ENCODE measurements at places on chromosomes 2 and 18.

DNA sequence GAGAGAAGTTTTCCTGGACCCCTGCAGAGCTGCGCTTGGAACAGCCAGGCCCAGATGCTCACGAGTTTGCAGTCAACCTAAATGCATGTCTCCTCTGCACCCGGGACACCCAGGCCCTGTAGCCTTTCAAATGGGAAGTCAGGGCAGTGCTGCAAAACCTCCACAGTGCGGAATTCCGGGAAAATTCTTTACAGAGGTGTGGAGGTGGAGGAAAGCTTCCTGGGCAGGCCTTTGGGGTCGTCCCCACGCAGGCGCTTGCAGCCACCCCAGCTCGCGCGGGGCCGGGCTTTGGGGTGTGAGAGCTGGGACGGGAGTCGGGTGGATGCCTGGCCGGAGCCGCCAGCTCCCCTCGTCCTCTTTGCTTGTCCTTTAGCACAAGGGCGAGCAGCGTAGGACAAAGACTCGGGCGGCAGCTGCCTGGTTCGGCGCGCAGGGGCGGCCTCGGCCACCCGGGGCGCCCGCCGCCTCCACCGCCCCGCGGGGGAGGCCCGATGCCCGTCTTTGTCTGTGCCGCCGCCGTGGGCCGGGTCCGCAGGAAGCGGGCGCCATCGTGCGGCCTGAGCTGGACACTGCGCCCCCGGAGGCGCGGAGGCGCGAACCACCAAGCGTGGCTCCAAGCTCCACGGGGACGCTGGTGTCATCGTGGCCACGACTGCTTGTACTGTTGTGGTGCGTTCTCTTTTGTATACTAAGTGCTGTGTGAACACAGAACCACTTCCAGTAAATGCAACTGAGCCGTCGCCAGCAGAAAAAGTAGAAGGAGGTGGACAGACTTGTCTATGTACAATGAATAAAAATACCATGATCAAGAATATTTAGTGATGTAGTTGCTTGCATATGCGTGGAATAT, 28.2 kb upstream of the BCL11A start:
- DNase-seq, result peak; percentile 59

DNA sequence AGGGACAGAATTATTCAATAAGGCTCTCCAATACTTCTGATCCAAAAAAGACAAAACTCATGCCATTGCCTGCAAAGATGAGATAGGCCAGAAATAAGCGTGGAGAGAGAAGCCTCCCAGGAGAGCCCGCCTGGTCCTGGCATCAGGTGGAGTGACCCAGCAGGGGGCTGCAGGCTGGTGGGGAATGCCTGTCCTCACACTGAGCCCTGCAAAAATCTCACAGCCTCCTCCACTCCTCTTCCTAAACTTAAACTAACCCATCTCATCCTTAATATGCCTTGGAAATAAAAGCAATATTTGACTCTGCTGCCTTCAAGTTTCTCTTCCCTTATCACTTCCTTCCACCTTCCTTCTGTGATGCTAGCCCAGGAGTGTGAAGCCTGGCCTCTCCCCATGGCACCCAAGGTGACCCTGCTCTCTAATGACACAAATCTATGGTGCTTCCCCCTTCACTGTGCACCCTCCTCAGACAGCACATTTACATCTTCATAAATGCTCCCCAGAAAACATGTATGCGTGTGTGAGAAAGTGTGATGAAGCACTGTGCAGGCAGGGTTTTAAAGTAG, 218.4 kb downstream of the ANAPC1 start:
- DNase-seq, result no peak

DNA sequence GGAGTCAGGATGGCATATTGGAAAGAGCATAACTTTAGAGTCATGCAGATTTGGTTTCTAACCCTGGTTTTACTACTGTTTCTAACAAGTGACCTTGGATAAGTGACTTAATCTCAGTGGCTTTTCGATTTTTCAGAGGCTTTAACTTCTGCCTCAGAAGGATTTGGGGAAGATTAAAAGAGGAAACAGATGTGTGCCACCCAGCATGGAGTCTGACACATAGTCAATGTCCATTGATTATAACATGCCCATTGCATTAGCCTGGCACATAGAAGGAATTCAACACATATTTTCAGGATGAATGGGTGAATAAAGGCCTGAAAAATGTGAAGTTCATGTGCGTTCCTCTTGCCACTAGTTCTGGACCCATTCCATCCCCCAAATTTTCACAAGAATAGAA, 438.2 kb downstream of the EPHA4 start:
- DNase-seq, result no peak

DNA sequence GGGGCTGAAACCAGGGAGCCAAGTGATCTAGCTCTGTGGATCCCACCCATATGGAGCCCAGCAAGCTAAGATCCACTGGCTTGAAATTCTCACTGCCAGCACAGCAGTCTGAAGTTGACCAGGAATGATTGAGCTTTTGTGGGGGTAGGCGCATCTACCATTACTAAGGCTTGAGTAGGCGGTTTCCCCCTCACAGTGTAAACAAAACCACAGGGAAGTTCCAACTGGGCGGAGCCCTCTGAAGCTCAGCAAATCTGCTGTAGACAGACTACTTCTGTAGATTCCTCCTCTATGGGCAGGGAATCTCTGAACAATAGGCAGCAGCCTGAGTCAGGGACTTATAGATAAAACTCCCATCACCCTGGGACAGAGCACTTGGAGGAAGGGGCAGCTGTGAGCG, 96.7 kb downstream of the CCDC148 start:
- DNase-seq, result no peak

GRCh38 chr2:157932480-157933159, 56.5 kb upstream of the ACVR1 start:
- no peak for DNase-seq

DNA sequence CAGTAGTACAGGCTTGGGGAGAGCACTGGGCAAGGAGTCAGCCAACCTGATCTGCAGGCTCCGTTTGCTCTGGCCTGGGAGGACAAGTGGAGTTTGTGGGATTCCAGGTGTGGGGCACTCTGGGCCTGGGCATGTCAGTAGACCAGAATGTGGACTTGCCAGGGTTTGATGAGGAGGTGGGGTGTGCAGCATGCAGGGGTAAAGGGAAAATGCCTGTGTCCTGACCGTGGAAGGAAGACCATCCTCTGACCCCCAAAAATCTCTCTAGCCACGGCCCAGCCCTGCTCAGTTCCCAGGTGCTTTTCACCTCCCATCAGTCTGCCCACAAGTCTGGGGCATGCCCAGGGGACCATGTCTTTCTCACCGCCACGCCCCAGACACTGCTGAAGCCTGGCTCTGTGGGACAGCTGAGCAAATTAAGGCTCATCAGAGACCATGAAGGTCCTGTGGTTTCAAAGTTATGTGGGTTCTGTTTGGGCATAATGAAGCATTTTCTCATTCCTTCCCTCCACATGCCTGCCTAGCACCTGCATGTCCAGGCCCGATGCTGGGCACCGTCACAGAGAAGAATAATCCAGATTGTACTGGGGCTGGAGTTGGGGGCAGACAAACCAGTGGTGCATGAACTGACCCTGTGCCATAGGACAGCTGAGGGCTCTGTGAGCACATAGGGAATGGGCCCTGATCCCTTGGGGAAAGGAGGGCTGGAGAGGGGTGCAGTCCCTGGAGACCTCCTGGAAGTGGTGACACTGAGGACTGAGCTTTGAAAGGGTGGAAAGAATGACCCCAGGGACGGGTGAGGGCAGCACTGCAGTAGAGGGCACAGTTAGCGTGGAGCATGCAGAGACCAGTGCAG, 6.5 kb upstream of the KCNF1 start:
- DNase-seq, result no peak

DNA sequence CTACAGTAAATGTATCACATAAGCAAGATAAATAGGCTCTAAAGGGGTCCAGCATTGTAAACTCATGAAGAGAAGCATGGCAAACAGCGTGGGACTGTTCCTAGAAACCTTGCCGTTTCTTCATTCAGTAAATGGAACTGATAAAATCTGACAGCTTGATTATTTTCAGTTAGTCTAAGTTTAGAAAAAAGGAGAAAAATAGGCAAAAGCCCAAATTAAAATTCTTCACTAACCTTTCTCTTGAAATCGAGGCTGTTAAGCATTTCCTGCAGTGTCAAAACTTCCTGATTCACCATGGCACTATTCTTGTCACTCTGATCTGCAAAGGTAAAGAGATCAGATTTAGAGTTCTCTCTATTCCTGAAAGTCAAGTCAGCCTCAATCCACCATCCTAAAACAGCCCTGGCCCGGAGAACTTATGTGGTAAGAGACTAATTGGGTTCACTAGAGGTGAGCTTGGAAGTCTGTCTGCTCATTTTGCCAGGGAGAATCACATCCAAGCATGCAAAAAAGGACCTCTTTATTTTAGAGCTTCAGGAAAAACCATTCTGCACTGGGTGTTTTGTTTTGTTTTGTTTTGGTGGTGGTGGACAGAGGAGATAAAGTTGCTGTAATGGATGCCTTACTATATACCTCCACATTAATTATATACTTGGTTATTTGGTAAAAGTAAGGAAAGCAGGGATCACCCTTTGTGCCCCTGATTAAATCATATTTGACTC, 52.4 kb upstream of the STAT1 start:
- DNase-seq, result no peak

- no peak for DNase-seq
Measured at GRCh38 chr18:52829876-52830405, 489.9 kb downstream of the DCC start.

DNA sequence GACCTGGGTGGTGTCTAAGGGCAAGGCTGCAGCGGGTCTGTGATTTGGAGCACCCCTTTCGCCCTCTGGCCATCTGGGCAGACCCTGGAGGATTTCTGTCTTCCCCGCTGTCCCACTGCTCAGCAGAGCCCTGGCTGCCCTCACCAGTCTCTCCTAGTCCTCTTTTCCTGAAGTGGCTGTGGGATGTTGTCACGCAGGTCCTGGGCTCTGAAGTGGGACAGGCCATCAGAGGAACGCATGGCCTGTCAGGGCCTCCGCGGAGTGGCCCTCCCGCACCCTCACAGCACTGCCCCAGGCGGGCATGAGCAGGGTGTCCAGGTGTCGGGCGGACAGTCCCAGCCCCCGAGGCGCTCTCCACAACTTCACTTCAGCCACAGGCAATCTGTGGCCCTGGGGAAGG, 1.1 kb upstream of the TMEM185B start:
- no peak for DNase-seq

DNA sequence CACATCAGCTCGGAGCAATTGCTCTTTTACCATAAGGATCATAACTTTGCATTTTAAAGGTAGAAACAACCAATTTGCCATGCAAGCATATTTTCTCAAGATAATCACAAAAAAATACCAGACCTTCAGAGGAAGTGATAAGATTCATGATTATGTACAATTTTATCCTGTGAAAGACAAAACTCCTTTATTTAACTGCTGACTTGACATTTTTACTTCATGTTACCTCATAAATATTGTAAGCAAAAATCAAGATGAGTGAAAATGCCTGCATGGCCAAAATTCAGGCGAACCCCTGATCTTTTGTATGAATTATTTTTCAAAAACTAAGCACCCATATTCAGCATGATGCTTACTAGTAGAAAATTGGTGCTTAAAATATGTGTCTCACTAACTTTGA, 246.4 kb downstream of the CD226 start:
- DNase-seq, result no peak

DNA sequence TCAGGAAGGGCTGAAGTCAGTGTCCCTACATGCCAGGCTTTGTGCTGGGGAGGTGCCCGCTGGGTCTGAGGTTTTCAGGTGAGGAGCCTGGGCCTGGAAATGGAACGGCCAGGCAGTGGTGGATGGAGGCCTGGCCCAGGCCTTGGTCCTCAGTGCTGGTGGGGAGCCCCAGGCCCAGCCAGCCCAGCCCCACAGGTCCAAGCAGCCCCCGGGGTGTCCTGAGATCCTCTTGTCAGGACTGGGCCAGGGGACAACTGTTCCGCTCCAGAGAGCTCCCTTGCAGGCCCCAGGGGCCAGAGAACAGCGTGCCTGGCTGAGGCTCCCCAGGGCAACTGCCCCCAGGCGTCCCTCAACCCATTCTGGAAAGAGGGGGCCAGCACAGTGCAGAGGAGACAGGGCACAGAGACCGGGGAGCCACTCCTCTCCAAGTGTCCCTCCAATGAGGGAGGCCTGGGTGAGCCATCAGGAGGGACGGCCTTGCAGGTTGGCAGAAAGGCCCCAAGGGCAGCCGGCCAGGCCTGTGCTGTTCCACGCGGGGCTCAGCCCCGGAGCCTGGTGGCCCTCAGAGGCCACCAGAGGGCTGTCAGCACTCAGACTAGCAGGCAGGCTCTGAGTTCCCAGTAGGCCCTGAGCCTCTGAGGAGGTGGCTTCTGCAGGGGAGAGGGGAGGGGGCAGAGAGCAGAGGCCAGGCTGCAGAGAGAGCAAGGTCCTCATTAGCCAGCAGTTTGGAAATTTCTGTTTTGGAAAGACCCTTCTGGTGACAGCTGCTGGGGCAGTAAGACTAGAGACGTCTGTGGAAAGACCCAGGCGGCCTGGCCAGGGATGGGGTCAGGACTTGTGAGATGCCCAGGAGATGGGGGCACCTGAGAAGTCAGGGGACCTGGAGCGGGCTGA, 29.4 kb upstream of the SNED1 start:
- DNase-seq, result no peak

GRCh38 chr2:133886735-133887675, 318.7 kb upstream of the NCKAP5 start:
- DNase-seq, result peak; percentile 53
